ENCODE measurements at places on chromosomes 13 and 19.

- H3K27ac ChIP-seq = no peak overlapping the region
- no peaks in the 10 kb centered on the region for H3K27me3 ChIP-seq
- peaks cover 12% of the 10 kb centered on the region for H3K4me1 ChIP-seq
- H3K36me3 ChIP-seq = peaks cover 79% of the 10 kb centered on the region
Measured at GRCh38 chr19:17834350-17835181, 13.2 kb downstream of the JAK3 start.

DNA sequence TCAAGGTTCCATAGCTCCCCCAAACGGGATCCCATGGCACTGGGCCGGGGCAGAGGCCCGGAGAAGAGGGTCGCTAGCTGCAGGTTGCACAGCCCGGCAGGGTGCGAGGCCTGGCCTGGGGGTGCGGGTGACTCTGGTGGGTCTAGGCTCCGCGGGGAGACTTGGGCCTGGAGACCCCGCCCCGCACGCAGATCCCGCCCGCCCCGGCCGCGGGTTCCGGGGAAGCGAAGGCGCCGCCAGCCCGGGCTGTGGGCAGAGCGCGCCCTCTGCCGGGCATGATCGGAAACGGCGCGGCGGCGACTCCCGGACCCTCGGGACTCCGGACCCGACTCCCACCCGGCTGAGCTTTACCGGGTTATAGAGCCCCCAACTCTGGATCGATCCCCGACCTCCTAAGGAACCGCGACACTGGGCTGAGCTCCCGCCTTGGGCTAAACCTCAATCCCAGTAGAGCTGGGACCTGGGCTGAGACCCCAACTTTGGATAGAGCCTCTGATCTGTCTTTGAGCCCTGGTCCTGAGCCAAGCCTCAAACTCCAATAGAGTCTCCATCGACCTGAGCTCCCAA lies 3.1 kb upstream of the TNFAIP8L1 start:
- H3K27ac ChIP-seq = peak overlapping the region; percentile 30
- peaks cover 54% of the 10 kb centered on the region for H3K4me1 ChIP-seq
- peak overlapping the region; percentile 42 for H3K4me3 ChIP-seq
- peak; percentile 79 for DNase-seq
- H3K36me3 ChIP-seq = peaks cover 2% of the 10 kb centered on the region

- peak overlapping the region; percentile 64 for H3K4me3 ChIP-seq
- H3K27me3 ChIP-seq = no peaks in the 10 kb centered on the region
- peak overlapping the region; percentile 95 for H3K27ac ChIP-seq
Measured at GRCh38 chr19:41356984-41357739, 3.4 kb upstream of the TGFB1 start.

GRCh38 chr13:51249770-51250741 lies 27.9 kb downstream of the FAM124A start:
- no peak for DNase-seq
- no peaks in the 10 kb centered on the region for H3K36me3 ChIP-seq
- H3K4me3 ChIP-seq = no peak overlapping the region

DNA sequence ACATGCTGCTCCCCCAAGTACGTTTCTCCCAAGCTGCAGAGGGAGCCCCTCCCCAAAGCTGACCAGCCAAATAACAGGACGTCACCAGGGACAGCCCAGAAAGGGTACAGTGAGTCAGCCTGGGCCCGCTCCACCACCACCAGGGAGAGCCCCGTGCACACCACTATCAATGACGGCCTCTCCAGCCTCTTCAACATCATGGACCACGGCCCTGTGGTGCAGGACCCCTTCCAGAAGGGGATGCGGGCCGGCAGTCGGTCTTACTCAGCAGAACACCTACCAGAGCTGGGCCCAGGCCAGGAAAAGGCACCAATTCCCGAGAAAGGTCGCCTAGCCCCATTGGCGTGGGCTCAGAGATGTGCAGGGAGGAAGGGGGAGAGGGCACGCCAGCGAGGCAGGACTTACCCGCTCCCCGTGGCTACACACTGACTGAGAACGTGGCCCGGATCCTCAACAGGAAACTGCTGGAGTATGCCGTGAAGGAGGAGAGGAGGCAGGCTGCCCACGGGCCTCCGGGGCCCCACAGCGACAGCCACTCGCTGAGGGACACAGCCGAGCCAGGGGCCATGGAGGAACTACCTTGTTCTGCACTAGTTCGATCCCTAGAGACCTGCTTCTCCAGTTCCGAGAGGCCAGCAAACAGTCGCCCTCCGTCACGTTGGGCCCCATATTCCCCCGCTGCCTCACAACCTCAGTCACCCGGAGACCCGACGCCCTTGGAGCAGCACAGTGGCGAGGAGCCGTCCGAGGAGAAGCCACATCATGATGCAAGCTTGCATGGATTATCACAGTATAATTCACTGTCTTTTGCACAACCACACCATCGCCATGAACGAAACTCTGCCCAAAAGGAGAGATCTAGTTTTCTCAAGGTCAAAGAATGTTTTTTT lies 815.9 kb upstream of the KLHL1 start:
- no peak overlapping the region for H3K27ac ChIP-seq
- no peak for DNase-seq
- no peaks in the 10 kb centered on the region for H3K4me1 ChIP-seq
- H3K27me3 ChIP-seq = no peaks in the 10 kb centered on the region
- no peaks in the 10 kb centered on the region for H3K36me3 ChIP-seq

- H3K4me1 ChIP-seq = peaks cover 31% of the 10 kb centered on the region
- H3K27ac ChIP-seq = no peak overlapping the region
- H3K27me3 ChIP-seq = no peaks in the 10 kb centered on the region
- peak; percentile 52 for DNase-seq
- peak overlapping the region; percentile 81 for H3K4me3 ChIP-seq
Measured at GRCh38 chr19:55258476-55258827, 365 bp downstream of the PPP6R1 start.

GRCh38 chr19:38737281-38737865 lies 6.9 kb downstream of the CAPN12 start:
- peaks cover 4% of the 10 kb centered on the region for H3K27me3 ChIP-seq
- no peak overlapping the region for H3K27ac ChIP-seq
- no peak for DNase-seq
- peaks cover 57% of the 10 kb centered on the region for H3K4me1 ChIP-seq
- peaks cover 8% of the 10 kb centered on the region for H3K36me3 ChIP-seq
- peak overlapping the region; percentile 24 for H3K4me3 ChIP-seq

GRCh38 chr13:36148446-36148845 lies 17.3 kb upstream of the DCLK1 start:
- H3K27me3 ChIP-seq = no peaks in the 10 kb centered on the region
- no peak overlapping the region for H3K4me3 ChIP-seq
- no peaks in the 10 kb centered on the region for H3K36me3 ChIP-seq
- H3K4me1 ChIP-seq = no peaks in the 10 kb centered on the region

DNA sequence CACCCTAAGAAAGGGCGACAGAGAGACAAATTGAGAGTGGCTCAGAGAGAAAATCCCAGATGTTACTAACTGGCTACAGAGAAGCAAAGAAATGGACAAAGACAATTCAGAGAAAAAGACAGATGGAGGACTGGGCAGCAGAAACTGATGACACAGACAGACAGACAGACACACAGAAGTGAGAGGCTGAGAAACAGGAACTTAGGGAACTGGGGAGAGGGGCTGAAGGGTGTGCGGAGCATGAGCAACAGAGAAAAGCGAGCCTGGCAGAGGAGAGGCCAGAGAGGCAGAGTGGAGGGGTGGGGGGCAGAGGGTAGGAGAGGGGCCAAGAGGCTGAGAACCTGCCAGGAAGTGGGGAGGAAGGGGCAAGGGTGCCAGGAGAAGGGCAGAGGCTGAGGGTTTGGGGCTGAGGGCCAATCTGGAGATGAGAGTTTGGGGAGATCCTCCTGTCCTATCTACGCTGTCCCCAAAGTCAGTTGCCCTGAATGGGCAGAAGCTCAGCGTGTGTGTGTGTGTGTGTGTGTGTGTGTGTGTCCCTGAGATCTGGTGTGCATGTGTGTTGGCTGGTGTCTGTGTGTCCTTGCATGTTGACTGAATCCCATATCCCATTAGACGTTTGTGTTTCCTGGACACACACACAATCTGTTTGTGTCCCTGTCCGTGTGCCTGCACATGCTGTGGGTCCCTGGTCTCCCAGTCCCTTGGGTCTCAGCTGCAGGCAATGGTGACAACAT lies 5.6 kb upstream of the ERFL start:
- no peak overlapping the region for H3K27ac ChIP-seq
- no peaks in the 10 kb centered on the region for H3K36me3 ChIP-seq
- H3K4me1 ChIP-seq = peaks cover 47% of the 10 kb centered on the region

DNA sequence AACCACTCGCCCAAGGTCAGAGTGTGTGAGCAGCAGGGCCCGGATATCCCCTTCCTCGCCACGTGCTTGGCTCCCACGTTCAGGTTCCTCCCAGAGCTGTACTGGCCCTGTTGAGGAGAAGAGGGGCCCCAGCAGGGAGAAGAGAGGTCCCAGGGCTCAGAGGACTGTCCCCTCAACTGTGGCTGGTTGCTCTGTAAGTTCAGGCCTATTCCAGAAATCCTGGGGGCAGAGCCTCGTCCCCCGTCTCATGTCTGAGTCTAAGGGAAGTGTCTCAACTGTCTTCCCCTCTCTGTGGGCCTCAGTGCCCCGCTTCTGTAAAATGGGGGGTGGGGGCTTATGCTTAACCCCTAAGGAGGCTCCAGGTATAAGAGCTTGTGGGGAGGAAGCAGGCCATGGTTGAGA lies 3.9 kb downstream of the PPP5C start:
- H3K4me3 ChIP-seq = peak overlapping the region; percentile 95
- peak; percentile 55 for DNase-seq
- H3K36me3 ChIP-seq = peaks cover 62% of the 10 kb centered on the region
- H3K4me1 ChIP-seq = peaks cover 70% of the 10 kb centered on the region

- H3K27me3 ChIP-seq = no peaks in the 10 kb centered on the region
- H3K4me1 ChIP-seq = no peaks in the 10 kb centered on the region
- H3K4me3 ChIP-seq = no peak overlapping the region
- DNase-seq = no peak
- no peak overlapping the region for H3K27ac ChIP-seq
- H3K36me3 ChIP-seq = peaks cover 49% of the 10 kb centered on the region
Measured at GRCh38 chr13:20754009-20754408, 19.8 kb downstream of the EEF1AKMT1 start.

GRCh38 chr19:51460164-51460992 lies 2.1 kb upstream of the SIGLEC8 start:
- H3K36me3 ChIP-seq = peaks cover 2% of the 10 kb centered on the region
- DNase-seq = no peak
- no peak overlapping the region for H3K4me3 ChIP-seq
- H3K27ac ChIP-seq = no peak overlapping the region
- peaks cover 30% of the 10 kb centered on the region for H3K27me3 ChIP-seq
- peaks cover 16% of the 10 kb centered on the region for H3K4me1 ChIP-seq

GRCh38 chr13:113147206-113147605 lies 11.2 kb upstream of the PROZ start:
- H3K36me3 ChIP-seq = no peaks in the 10 kb centered on the region
- no peak overlapping the region for H3K4me3 ChIP-seq
- peaks cover 6% of the 10 kb centered on the region for H3K27me3 ChIP-seq
- peaks cover 6% of the 10 kb centered on the region for H3K4me1 ChIP-seq

GRCh38 chr13:73608711-73609485 lies 525.3 kb downstream of the KLF12 start:
- no peaks in the 10 kb centered on the region for H3K36me3 ChIP-seq
- no peak overlapping the region for H3K27ac ChIP-seq
- peaks cover 10% of the 10 kb centered on the region for H3K4me1 ChIP-seq
- no peaks in the 10 kb centered on the region for H3K27me3 ChIP-seq

- no peaks in the 10 kb centered on the region for H3K4me1 ChIP-seq
- no peaks in the 10 kb centered on the region for H3K36me3 ChIP-seq
- H3K27me3 ChIP-seq = no peaks in the 10 kb centered on the region
- no peak overlapping the region for H3K4me3 ChIP-seq
Measured at GRCh38 chr19:42345191-42345812, 19.9 kb downstream of the MEGF8 start.

GRCh38 chr19:40298026-40298425 lies 12.9 kb upstream of the AKT2 start:
- no peak overlapping the region for H3K27ac ChIP-seq
- no peak for DNase-seq
- no peak overlapping the region for H3K4me3 ChIP-seq
- no peaks in the 10 kb centered on the region for H3K27me3 ChIP-seq
- H3K36me3 ChIP-seq = no peaks in the 10 kb centered on the region

DNA sequence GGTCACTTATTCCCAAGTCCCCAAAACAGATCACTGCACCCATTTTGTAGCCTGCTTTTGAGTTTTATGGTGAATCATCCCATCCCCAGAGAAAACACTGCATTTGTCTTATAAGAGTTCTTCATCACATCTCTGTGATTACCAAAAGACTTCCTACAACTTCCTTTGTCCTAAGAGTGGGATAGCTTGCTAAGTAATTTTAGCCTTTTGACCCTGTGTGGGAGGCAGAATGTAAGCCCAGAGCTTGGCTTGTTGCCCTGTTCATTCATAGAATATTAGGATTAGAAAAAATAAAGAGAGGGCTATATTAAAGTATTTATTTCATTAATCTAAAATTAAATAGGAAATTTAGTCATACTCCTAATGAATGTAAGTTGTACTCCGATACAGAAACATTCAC lies 213.3 kb downstream of the MZT1 start:
- no peak overlapping the region for H3K27ac ChIP-seq
- no peaks in the 10 kb centered on the region for H3K36me3 ChIP-seq

- H3K36me3 ChIP-seq = peaks cover 5% of the 10 kb centered on the region
- H3K27me3 ChIP-seq = peaks cover 16% of the 10 kb centered on the region
- DNase-seq = no peak
- no peak overlapping the region for H3K27ac ChIP-seq
- H3K4me3 ChIP-seq = no peak overlapping the region
Measured at GRCh38 chr19:28793391-28794168, 419.4 kb downstream of the UQCRFS1 start.

DNA sequence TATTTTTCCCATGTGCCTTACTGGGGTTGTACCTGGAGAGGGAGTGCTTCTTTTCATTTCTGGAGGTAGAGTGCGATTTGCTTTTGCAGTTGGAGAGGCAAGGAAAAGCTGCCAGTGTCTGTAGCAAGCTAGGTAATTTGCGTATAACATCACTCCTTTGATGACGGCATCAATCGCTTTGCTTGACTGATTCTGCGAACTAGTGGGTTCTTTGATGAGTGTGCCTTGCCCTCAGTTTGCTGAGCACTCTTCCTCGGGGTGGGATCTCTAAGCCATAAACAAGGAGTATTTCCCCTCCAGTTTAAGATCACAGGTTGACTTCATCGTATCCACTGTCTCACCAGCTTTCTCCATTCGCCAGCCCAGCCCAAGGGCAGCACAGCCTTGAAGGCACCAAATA lies 344.5 kb downstream of the KCNRG start:
- peaks cover 9% of the 10 kb centered on the region for H3K27me3 ChIP-seq
- H3K36me3 ChIP-seq = no peaks in the 10 kb centered on the region
- peaks cover 42% of the 10 kb centered on the region for H3K4me1 ChIP-seq
- no peak for DNase-seq
- no peak overlapping the region for H3K27ac ChIP-seq

GRCh38 chr13:47628666-47629065 lies 372.4 kb downstream of the SUCLA2 start:
- no peak for DNase-seq
- no peaks in the 10 kb centered on the region for H3K4me1 ChIP-seq
- no peak overlapping the region for H3K27ac ChIP-seq
- H3K4me3 ChIP-seq = no peak overlapping the region

All from activated CD8-positive, alpha-beta T cell treated with anti-CD3 and anti-CD28 coated beads, Interleukin-2, amount 10 ng/mL, durations not matched to agents 7 days and 5 days (primary cell).